ENCODE measurements at places on chromosomes 6 and 20.

DNA sequence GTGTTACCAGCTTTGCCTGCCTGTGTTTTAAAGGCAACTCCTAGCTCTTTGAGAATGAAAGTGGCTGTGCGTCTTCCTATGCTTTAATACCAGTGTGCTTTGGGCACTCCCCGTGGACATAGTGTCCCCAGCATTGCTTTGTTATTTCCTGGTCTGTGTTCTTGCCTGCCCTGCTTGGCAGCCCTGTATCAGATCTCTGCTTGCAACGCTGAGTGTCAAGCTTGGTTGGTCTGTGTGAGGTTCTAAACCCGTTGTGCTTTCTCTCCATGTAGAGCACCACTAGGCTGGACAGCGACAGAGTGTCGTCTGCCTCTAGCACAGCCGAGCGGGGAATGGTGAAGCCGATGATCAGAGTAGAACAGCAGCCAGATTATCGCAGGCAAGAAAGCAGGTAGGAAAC is 80.2 kb downstream of the AFDN start:
- DNase-seq = no peak

- no peak for DNase-seq
Observed at GRCh38 chr20:24545168-24545567, 75.7 kb downstream of the SYNDIG1 start.

GRCh38 chr6:159966339-159966738 is 2.5 kb upstream of the IGF2R start:
- DNase-seq = no peak

- DNase-seq = no peak
Observed at GRCh38 chr20:48238781-48239180, 453.5 kb upstream of the SULF2 start.

- no peak for DNase-seq
Observed at GRCh38 chr6:81901551-81901966, 149.1 kb upstream of the TENT5A start.

DNA sequence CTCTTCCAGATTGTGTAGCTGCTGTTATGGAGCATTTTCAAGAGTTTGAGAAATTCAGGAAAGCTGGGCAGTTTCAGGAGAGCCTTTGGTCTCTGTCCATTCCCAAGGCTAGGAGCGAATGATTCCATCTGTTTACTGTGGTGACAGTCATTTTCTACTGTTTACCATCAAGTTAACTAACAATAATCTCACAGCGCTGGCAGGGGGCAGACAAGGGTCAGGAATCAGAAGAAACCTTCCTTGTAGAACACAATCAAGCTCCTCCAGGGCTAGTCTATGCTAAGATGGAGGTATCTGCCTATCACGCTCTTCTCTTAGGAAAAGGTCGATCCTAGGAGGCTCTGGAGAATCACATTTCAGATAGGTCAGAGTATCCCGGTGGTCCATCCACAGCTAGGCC is 293.9 kb downstream of the KIF16B start:
- DNase-seq = no peak

DNA sequence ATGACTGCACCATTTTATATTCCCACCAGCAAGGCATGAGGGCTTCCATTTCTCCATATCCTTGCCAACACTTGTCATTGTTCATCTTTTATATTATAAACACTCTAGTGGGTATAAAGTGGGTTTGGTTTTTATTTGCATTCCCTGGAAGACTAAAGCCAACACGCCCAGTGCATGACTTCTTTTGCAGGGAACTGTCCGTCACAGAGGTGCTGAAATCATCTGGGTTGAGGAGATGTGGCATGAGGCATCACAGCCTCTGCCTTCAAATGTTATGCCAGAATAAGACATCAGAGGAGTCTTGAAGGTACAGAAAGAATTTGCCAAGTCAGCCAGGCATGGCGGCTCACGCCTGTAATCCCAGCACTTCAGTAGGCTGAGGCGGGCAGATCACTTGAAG is 29.9 kb upstream of the FAM210B start:
- no peak for DNase-seq

- DNase-seq = no peak
Observed at GRCh38 chr20:53129563-53129962, 157.4 kb downstream of the TSHZ2 start.

GRCh38 chr6:166474721-166475565 is 92.2 kb upstream of the MPC1 start:
- no peak for DNase-seq

GRCh38 chr20:47148059-47148458 is 208.4 kb downstream of the ZMYND8 start:
- no peak for DNase-seq

GRCh38 chr6:90729057-90729456 is 142.2 kb upstream of the MAP3K7 start:
- no peak for DNase-seq

GRCh38 chr20:46157625-46158024 is 39.5 kb downstream of the CD40 start:
- DNase-seq = no peak

GRCh38 chr6:52305948-52306767 is 21.6 kb upstream of the MCM3 start:
- peak; percentile 38 for DNase-seq

All from CD4-positive, alpha-beta T cell treated with Interleukin-2 at 100 ng/mL for 4 hours (primary cell).